ENCODE measurements at places on chromosomes 11 and 22.

DNA sequence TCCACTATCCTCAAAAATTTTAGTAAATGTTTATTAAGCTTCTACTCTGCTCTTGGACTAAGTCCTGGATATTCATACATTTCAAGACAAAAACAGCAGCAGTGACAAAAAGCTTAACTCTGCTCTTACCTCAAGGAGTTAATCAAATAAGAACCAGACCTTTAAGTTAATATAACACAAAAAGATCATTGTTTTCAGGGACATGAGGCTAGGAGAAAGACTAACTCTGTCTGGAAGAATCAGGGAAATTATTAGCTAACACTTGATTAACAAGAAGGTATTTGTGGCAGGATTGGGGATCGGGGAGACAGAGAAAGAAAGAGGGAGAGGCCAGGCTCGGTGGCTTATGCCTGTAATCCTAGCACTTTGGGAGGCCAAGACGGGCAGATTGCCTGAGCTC, 74.4 kb downstream of the PPP2R1B start:
- no peak for DNase-seq

- peak; percentile 35 for DNase-seq
These were observed 39.6 kb downstream of the TSPAN18 start for GRCh38 chr11:44766112-44766971.

DNA sequence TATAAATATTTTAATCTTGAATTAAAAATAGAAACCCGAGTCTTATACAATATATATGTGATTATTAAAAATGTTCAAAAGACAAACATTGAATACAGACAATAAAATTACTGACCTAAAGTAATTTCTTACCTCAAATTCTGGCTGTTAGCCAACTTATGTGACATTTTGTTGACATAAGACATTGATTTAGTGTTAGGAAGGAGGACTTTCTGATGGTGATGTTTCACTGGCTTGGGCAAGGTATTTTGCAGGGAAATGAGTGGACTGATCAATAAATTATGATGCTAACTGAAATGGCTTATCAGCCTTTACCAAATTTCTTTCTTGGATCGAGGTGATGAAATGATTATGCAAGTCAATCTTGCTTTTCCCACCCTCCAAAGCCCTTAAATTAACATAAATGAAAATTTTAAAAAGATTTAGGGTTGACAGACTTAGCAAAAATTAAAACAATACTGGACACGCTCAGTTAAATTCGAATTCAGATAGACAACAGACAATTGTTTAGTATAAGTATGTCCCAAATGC, 33.2 kb upstream of the FZD4 start:
- no peak for DNase-seq

DNA sequence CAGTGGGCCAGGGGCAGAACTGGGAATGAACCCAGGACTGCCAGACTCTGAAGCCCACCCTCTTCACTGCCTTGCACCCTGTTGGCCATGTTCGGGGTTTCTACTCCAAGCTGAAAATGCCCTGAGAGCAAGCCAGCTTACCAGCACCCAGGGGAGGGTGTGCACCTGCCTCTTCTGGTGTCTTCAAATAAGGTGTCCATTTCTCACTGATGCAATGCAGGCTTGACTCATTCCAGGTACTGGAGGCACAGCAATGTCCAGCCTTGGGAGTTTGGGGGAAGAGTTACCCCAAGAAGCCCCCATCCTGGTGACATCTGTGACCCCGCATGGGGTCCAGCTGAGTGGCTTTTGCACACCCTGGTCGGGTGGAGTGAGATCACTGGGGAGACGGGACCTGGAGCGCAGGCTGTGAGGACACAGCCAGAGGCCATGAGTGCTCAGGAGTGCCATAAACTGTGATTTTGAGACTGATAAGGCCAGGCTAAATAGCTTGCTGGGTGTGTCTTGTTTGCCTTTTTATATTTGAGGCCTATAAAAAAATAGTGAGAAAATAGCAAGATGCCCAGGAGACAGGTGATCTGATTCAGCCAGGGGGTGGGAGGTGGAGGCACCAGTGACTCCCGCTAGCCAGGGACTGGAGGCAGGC, 4.6 kb upstream of the CERK start:
- DNase-seq = no peak

- peak; percentile 63 for DNase-seq
These were observed 3.9 kb upstream of the VSIG10L2 start for GRCh38 chr11:125941619-125942611.

DNA sequence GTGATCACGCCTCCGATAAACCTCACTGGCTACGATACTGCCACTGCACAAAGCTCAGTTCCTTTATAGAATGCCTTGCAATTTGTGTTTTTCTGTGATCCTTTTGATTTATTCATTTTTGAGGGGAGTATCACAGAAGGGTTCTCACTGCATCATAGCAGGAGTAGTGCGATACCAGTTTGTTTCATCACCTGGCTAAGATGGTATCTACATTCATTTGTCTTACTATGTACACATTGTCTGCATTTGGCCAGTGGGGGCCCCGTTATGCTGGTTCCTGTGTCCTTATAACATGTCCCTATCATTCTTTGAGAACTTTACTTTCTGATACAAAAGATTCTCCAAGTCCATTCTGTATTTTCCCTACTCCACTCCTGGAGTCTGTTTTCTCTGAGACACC, 44.6 kb downstream of the APLP2 start:
- no peak for DNase-seq

DNA sequence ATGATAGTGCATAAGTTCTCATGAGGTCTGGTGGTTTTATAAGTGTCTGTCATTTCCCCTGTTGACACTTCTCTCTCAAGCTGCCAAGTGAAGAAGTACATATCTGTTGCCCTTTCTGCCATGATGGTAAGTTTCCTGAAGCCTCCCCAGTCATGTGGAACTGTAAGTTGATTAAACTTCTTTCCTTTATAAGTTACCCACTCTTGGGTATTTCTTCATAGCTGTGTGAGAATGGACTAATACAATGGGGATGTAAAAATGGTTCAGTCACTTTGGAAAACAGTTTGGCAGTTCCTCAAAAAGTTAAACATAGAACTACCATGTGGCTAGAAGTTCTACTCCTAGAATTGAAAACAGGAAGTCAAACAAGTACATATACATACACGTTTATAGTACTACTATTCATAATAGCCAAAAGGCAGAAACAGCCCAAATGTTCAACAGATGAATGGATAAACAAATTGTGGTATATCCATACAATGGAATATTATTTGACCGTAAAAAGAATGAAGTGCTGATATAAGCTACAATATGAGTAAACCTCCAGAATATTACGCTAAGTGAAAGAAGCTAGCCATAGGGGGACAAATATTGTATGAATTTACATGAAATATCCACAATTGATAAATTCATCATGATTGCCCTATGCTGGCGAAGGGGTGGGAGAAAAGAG, 16.0 kb upstream of the DKK3 start:
- DNase-seq = no peak

GRCh38 chr11:92101920-92102319, 122.7 kb upstream of the FAT3 start:
- DNase-seq = no peak

Measured in NCI-H446 (cell line).